ENCODE measurements at places on chromosomes 4 and X.

DNA sequence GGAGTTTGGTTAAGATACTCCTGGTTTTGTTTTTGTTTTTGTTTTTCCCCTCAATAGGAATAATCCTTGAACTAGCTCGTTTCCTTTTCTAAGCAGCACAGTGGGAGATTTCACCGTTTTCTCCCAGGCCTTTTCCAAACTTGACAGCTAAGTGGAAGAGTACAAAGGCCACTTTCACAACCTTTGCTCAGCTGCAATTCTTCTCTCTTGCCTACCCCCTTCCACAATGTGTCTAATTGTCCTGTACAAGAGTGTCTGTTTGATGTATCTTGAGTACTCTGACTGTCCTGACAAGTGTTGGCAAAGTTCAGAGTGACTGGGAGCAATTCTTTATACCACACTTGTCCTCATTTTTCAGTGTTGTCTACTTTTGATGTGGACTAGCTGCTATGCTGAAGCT lies 674.3 kb upstream of the AMOT start:
- no peak for DNase-seq

DNA sequence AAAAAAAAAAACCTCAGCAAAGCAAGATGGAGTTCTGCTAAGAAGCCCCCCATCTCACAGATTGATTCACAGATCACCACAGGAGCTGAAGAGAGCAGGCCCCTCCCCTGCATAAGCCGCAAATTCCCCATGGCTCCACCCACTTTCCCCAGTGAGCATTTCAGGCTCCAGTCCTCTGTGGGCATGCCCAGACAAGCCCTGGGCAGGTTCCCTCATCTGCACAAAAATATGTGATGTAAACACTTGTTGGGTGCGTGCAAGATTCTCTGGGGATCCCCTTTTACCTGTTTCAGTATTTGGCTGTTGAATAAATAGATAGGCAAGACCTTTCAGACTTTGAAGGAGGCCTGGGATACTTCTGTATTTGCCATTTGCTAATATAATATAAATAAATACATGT lies 514.3 kb downstream of the PCDH7 start:
- DNase-seq: no peak

GRCh38 chrX:44913656-44914531 lies 40.9 kb downstream of the KDM6A start:
- no peak for DNase-seq

DNA sequence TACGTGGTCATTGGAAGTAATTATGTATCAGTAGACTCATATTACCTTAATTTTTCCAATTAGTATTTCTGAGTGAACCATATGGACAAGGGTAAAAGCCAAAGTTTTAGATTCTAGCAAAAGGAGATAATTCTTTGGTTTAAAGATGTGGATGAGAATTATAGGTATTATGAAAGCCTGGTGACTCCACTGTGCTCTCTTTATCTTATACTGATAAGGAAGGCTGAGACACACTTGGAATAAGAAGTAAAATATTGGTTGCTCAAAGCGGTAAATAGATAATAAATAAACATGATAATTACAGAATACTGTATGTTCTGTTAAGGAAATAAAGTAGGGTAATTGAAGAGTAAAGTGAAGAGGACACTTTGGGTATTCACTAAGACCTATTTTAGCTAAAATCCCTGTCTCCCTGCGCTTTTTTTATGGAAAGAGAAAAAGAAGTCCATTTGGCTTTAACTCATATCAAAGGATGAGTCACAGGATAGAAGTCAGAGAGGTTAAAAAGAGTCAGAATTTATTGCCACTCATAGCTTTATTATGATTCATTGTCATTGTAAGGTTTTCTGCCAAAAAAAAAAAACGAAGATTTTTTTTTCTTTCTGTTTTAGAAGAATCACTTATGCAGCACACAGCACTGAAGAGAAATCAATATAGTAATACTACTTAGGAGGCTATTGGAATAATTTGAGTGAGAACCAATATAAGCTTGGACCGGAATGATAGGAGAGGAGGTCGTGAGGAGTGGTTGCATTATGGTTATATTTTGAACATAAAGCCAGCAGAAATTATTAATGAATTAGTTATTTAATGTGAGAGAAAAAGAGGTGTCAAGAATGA lies 2463.1 kb downstream of the ARAP2 start:
- DNase-seq: no peak

DNA sequence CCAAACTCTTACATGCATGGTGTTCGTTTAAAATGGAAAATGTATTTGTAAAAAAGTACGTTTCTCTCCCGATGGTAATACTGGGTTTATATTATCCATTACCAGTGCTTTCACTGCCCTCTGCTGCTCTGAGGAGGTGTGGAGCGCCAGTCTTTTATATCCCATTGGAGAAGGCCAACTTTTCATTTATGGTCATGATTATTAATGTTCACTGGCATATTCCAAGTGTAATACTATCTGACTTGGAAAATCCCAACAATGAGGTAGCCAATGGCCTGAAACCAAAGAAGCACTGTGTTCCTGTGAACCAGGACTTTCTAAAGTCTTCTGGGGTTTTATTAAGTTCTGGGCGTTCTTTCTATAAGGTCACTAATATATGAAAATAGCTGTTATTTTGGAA lies 80.7 kb downstream of the SYNPO2 start:
- peak; percentile 11 for DNase-seq

DNA sequence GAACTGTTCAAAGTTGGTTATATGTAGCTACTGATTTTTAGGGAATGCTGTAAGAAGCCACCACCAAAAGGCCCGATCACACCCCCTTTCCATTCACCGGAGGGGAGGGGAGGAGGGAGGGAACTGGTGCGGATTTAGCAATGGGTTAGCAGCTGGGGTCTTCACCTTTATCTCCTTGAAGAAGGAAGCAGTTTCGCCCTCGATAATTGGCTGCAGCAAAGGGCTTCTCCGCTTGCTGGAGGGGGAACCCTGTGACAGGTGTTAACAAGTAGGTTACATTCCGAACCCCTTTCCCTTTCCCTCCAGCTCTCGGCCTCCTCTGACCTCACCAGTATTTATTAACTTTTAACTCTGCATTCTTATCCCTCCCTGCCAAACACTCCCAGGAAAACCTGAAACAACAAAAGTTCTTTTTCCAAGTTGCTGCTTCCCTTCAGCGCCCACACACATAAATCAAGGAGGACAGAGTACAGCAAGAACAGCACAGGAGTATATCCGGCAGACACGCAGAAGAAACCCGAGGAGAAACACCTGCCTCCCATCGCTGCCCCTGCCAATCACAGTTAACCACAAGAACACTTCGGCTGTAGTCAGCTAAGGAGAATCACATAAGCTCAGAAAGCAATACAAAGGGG lies 39.8 kb upstream of the NAP1L5 start:
- DNase-seq: no peak

DNA sequence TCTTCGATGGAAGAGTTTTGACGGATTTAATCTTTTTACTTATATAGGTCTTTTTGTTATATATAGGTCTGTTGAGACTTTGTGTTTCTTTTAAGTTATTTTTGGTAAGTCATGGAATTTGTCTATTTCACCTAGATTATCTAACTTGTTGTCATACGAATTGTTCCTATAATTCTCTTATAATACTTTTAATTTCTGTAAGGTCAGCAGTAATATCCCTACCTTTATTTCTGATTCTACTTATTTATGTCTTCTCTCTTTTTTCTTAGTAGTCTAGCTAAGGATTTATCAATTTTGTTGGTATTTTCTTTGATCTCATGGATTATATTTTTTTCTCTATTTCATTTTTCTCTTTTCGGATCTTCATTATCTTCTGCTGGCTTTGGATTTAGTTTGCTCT lies 11.6 kb downstream of the SAP30 start:
- DNase-seq: no peak

DNA sequence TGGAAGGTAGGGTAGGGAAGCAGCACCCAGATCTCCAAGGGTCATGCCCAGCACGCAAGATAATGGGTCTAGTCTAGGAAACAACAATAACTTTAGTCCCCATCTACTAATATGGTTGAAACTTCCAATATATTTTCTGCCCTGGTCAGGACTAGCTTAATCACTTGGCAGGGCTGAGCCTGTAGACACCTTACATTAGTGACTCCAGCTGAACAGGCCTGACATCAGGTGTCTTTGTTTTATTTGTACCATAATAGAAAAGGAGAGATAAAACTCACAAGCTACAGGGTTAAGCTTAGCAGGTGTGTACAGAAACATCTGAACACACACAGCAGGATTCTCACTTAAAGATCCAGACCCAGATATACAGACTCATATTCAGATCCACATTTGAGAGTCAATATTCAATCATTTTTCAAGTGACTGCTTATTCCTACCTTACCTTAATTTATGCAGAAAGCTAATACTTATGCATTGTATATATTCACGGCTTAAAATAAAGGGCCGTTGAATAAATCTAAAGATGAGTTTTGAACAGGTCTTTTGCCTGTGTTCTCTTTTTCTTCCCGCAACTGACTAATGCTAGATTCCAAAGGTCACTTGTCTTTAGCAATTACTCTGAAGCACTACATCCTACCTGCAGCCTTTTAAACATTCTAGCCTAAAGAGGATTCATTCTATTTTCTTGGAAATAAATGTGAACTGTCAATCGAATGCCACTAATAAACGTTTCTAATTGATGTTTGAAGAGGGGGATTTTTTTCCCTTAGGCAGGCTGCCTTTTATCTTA lies 745.3 kb downstream of the RPA4 start:
- DNase-seq: no peak

GRCh38 chr4:165827018-165827417 lies 46.0 kb upstream of the TLL1 start:
- no peak for DNase-seq

- no peak for DNase-seq
Observed at GRCh38 chrX:77528034-77528433, 80.8 kb downstream of the FGF16 start.

GRCh38 chr4:10736266-10736665 lies 51.7 kb upstream of the CLNK start:
- DNase-seq: no peak

DNA sequence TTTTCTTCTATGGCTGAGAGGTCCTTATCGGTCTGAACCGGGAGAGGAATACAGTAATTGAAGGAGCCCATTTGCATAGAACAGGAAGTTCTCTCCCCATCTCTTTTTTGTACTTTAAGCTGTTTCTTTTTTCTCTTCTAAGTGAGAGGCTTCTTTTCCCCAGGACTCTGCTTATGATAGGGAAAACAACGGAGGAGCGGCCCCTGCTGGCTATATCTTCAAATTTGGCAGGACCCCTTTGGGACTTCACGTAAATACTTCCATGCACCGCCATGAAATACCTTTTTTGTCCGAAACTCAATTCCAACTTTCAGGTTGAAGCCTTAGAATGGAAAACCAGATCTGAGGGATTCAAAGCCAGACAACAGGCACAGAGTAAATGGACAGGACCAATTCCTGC lies 1153.0 kb upstream of the INTU start:
- no peak for DNase-seq

- DNase-seq: no peak
Observed at GRCh38 chrX:7637066-7637465, 205.9 kb upstream of the VCX start.

- no peak for DNase-seq
Observed at GRCh38 chr4:15690020-15690809, 8.6 kb downstream of the FAM200B start.

- DNase-seq: no peak
Observed at GRCh38 chr4:185600801-185601434, 65.6 kb upstream of the PDLIM3 start.

DNA sequence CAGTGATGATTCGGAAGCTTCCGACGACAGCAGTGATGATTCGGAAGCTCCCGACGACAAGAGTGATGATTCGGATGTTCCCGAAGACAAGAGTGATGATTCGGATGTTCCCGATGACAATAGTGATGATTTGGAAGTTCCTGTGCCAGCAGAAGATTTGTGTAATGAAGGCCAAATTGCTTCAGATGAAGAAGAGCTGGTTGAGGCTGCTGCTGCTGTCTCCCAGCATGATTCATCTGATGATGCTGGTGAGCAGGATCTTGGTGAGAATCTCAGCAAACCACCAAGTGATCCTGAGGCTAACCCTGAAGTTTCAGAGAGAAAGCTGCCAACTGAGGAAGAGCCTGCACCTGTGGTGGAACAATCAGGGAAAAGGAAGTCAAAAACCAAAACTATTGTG lies 14.2 kb downstream of the CXCR3 start:
- no peak for DNase-seq

DNA sequence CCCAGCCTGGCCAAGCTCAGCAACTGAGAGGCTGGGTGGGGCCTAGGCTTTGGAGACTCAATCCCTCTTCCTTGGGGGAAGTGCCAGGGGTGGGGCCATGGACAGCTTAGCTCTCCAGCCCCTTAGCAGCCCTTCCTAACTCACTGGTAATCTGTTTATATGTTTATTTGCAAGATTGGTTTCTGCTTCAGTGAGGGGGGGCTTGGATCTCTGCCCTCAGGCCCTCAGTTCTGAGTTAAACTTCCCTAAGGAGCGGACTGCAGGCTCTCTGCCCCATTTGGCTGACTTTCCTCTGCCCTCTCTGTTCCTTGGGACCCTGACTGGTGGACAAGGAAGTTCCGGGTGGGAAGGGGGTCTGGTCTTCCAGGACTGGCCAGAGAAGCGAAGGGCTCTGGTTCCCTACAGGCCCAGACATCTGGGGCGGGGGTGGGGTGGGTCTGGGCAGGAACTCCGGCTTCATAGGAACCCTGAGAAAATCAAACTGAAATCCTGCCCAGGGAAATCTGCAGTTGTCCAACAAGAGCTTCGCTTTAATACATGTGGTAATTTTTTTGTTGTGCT lies 51.4 kb downstream of the NALF2 start:
- DNase-seq: no peak

- DNase-seq: no peak
Observed at GRCh38 chr4:1236103-1236641, 12.8 kb downstream of the CTBP1 start.

GRCh38 chr4:94345969-94346368 lies 3.3 kb upstream of the HPGDS start:
- DNase-seq: no peak

- DNase-seq: no peak
Observed at GRCh38 chrX:70029863-70030262, 19.9 kb downstream of the AWAT2 start.

- DNase-seq: no peak
Observed at GRCh38 chr4:94870146-94870545, 112.4 kb downstream of the BMPR1B start.

- no peak for DNase-seq
Observed at GRCh38 chr4:153469031-153469430, 2.9 kb downstream of the TMEM131L start.

DNA sequence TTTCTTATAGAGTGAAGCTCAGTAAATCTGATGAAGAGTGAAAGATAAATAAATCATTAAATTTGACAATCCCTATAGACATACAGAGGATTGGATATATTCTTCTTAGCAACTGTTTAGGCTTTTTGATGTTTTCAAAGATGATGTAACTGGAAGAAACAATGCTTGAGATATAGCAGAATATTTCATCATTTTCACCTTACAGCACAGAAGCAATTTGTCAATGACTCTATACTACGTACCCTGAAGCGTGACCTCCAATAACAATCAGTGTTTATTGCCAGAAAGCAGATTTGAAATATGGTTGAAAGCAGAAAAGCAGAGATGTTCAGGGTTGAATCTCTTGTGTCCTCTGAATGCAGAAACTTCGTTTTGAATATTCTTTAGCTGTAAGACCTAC lies 228.4 kb downstream of the DTHD1 start:
- no peak for DNase-seq

DNA sequence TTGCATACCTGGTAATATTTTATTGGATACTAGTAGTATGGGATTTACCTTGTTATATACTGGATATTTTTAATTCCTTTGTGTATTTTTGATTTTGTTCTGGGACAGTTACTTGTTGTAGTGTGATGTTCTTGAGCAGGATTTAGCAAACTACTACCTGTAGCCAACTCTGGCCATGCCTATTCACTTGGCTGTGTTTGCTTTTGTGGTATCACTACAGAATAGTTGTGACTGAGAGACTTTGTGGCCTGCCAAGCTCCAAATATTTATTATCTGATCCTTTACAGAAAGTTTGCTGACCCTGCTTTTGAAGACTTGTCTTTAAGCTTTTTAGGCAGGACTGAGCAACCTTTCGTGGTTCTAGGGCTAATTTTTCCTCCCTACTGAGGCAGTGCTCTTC lies 17.8 kb downstream of the ZCCHC4 start:
- DNase-seq: no peak

All from NCI-H774 (cell line).